ENCODE measurements at places on chromosomes 5 and 9. TPM values are rescaled to one million over a fixed set of nuclear protein-coding genes. Genes with fewer than 3 reads are reported as not detected.

Gene FIBCD1
- polyA plus RNA-seq, result 1.4 TPM

Gene LNPEP
- 6.3 TPM for polyA plus RNA-seq

Gene TEX48
- not detected for polyA plus RNA-seq

Gene PAEP
- not detected for polyA plus RNA-seq

Gene SPATA31A3
- not detected for polyA plus RNA-seq

Gene SERINC5
- 11.0 TPM for polyA plus RNA-seq

Gene PCA3
- polyA plus RNA-seq, result not detected

Gene PRRX2
- polyA plus RNA-seq, result 37.4 TPM

Gene HDAC3
- 84.2 TPM for polyA plus RNA-seq

Gene XPA
- polyA plus RNA-seq, result 2.2 TPM

Gene CRHBP
- polyA plus RNA-seq, result 0.05 TPM

Gene ZNF462
- polyA plus RNA-seq, result 3.5 TPM

Gene PCDHGA10
- 3.9 TPM for polyA plus RNA-seq

Gene APBA1
- 4.8 TPM for polyA plus RNA-seq

Gene FAT2
- polyA plus RNA-seq, result not detected

Gene EIF4E1B
- polyA plus RNA-seq, result not detected

Gene GLT6D1
- polyA plus RNA-seq, result not detected

Gene SLC34A3
- not detected for polyA plus RNA-seq

Gene PCDHA6
- polyA plus RNA-seq, result 0.02 TPM

Gene LSM11
- polyA plus RNA-seq, result 2.4 TPM

Gene ZFP2
- 0.32 TPM for polyA plus RNA-seq

Gene BTNL9
- polyA plus RNA-seq, result not detected

Gene AP3B1
- 53.0 TPM for polyA plus RNA-seq

Gene CCDC69
- 0.93 TPM for polyA plus RNA-seq

Gene GPR150
- polyA plus RNA-seq, result 0.25 TPM

Gene HAVCR1
- not detected for polyA plus RNA-seq

Gene GABRA6
- polyA plus RNA-seq, result not detected

Gene RNF183
- not detected for polyA plus RNA-seq

Gene ORM2
- polyA plus RNA-seq, result not detected

Gene UHRF2
- polyA plus RNA-seq, result 31.1 TPM

Gene WNT8A
- polyA plus RNA-seq, result not detected

Gene NPR3
- 8.1 TPM for polyA plus RNA-seq

Gene CTSV
- 0.32 TPM for polyA plus RNA-seq

Gene SHISAL2B
- not detected for polyA plus RNA-seq

Gene ZNF782
- polyA plus RNA-seq, result 1.3 TPM

Gene FOXD4
- polyA plus RNA-seq, result 0.17 TPM

Gene NRARP
- polyA plus RNA-seq, result 0.17 TPM

Gene MED27
- polyA plus RNA-seq, result 36.9 TPM

Gene CERCAM
- polyA plus RNA-seq, result 193 TPM

Gene IL17B
- polyA plus RNA-seq, result 0.49 TPM

Gene ADAMTS12
- 25.6 TPM for polyA plus RNA-seq

Gene PTPRD
- 0.48 TPM for polyA plus RNA-seq

Gene FLT4
- polyA plus RNA-seq, result 0.09 TPM

Gene ECSCR
- polyA plus RNA-seq, result 0.38 TPM

Data from BJ (cell line).